BJ (cell line): ENCODE measurements at places on chromosomes 1 and 21.

- no peak for DNase-seq
These were observed 2.7 kb upstream of the DCAF6 start for GRCh38 chr1:167933788-167934187.

DNA sequence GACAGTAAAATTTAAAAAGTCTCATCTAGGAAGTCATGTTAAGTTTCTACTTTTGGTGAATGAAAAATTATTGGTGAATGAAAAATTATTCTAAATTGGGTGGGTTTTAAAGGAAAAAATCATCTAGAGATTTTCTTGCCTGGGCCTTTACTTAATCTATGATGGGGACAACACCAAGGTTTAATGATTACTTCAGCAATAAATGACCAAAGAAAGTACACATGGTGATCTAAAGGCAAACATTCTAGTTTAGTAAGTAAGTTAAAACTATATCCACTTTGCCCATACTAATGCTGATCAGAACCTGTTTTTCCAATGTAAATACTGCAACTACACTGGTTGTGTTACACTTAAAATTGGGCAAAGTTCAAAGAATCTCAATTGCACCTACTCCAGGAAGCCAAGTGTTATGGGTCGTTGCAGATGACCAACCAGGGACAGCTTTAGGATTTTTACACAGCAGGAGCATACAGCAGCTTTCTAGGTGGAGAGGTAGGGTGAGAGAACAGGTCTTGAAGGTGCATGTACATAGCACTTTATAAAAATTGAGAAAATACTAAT lies 14.6 kb upstream of the RPL5 start:
- no peak for DNase-seq

GRCh38 chr1:73901738-73902137 lies 296.2 kb downstream of the LRRIQ3 start:
- DNase-seq = no peak

GRCh38 chr1:213423041-213423440 lies 372.0 kb downstream of the RPS6KC1 start:
- no peak for DNase-seq

DNA sequence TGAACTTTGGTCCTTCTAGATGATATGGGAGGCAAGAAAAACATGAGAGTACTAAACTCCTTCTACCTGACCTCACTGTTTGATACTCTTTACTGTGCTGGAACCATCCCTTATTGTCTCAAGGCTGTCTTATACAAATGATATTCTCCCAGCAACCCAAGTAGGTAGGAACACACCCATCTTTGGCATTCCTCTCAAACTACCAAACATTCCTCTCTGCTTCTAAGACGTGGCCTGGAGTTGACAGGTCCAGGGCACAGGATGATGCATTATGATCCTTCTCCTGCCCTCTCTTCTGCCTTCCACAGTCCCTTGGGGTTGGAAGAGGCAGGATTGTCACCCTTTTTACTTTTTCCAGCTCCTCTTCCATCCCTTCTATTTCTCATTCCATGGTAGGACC lies 90.5 kb downstream of the SPATA17 start:
- no peak for DNase-seq

DNA sequence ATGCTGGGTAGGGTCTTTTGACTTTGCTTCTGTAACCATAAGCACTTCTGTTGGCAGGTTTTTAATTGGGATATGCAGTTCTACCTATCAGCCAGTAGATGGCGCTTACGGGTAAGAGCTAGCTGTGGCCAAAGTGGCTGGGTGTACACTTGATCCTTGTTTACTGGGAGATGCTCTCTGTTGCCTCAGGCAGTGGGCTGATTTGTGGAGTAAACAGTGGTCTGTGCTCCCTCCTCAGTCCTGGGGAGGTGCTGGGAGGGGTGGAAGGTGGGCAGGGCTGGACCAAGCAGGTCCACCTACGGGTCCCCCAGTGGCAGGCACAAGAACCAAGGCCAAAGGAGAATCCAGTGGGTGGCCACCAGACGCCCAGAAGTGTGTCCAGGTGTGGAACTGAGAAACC lies 43.4 kb downstream of the RALGPS2 start:
- DNase-seq = no peak

GRCh38 chr1:197472141-197472540 lies 204.1 kb downstream of the CRB1 start:
- no peak for DNase-seq

GRCh38 chr1:41322835-41323234 lies 38.4 kb upstream of the FOXO6 start:
- no peak for DNase-seq

DNA sequence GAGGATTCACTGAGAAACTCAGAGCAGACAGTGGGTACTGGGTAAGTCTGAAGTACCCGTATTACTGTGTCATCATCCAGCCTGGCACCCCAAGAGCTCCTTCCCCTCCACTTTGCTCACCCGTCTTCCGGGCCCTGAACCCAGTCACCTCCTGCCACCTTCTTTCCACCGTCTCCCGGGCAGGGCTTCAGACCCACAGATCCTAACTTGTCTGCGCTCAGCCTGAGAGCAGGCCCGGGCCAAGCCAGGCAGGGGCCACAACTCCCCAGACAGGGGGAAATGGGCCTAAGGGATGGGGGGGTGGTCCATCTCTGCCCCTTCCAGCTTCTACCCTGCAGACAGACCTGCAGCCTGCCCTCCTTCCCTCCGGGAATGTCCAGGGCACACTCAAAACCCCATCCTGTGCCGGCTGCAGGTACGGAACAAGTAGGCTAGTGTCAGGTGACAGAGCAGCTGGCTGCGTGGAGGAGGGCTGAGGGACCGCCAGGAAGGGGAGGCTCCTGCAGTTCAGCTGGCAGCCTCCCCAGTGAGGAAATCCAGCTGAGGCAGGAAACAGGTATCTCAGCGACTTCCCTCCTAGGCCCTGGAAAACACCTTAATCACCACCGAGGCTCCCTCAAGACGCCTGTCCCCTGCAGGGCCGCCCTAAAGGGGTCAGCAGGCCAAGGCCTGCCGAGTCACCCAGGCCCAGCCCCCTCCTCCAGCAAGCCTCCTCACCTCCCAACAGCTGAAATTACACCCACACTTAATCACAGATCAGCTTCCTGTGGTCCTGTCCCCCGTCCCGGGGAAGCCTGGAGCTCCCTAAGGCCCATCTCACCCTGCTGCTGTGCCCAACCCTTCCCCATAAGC lies 3.5 kb downstream of the HSPG2 start:
- no peak for DNase-seq

GRCh38 chr1:221699577-221699976 lies 42.3 kb downstream of the DUSP10 start:
- no peak for DNase-seq

GRCh38 chr1:104636581-104636980 lies 886.9 kb downstream of the AMY1C start:
- no peak for DNase-seq
